Tibial artery (tissue), 4 donors: ENCODE measurements at places on chromosomes 1 and 21.

GRCh38 chr1:7985851-7986612 is 24.5 kb downstream of the PARK7 start:
- peak; percentile 58 for DNase-seq

DNA sequence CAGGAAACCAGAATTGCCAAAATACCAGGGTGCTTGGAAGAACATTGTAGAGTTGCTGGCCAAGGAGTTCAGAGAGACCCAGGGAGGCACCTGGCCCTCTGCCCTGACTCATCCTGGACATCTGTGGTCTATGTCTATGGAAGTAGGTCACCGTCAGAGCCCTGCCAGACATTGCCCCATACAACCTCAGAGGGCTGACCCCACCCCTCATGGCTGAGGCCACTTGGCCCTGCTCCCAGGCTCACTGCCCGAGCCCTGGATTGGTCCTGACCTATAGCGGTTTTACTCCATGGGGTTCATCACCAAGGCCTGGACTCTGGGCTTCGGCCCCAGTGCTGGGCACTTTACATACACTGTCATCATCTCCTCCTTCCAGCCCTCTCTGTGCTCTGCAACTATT is 233.1 kb downstream of the PTPRU start:
- DNase-seq, result peak; percentile 70

- no peak for DNase-seq
These were observed 402.9 kb downstream of the TGFB2 start for GRCh38 chr1:218748071-218748470.

GRCh38 chr21:24781146-24781545 is 826.1 kb downstream of the MRPL39 start:
- DNase-seq, result no peak

- DNase-seq, result no peak
These were observed 429.4 kb upstream of the PTBP2 start for GRCh38 chr1:96292141-96292540.

DNA sequence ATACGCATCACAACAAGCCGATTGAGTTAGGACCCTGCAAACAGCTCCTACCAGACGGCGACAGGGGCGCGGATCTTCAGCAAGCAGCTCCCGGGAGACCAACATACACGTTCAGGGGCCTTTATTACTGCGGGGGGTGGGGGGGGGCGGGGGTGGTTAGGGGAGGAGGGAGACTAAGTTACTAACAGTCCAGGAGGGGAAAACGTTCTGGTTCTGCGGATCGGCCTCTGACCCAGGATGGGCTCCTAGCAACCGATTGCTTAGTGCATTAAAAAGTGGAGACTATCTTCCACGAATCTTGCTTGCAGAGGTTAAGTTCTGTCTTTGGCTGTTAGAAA is 162.0 kb downstream of the RUNX1 start:
- no peak for DNase-seq

- DNase-seq, result no peak
These were observed 230.8 kb downstream of the CTH start for GRCh38 chr1:70641868-70642267.

DNA sequence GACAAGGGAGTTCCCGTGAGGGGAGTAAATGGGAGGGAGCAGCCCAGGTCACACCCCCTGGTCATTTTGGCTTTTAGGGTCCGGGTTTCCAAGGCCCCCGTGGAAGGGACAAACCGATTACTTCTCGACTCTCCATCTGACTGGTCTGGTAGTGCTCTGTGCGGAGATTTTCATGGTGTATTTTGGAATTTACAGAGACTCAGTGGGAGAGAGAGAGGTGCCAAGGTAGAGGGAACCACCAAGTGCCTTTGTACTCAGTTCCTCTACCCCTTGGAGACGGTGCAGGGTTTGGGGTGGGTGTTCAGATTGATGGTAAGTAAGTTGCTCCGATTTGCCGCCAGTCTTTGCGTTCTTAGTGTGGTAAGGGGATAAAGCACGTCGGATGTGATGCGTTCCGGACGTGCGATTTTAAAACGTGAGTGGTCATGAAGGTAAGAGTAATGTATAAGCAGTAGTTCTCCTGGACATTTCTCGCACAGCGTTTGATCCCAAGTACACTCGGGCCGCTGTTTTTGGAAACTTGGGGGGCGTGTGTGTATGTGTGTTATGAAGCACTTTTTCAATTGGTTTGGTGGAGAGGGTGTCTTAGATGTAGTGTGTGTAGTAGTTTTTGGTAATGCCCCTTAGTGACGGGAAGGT is 682 bp downstream of the SUCO start:
- DNase-seq, result peak; percentile 48

- no peak for DNase-seq
These were observed 24.4 kb downstream of the KCNA2 start for GRCh38 chr1:110581682-110582145.

DNA sequence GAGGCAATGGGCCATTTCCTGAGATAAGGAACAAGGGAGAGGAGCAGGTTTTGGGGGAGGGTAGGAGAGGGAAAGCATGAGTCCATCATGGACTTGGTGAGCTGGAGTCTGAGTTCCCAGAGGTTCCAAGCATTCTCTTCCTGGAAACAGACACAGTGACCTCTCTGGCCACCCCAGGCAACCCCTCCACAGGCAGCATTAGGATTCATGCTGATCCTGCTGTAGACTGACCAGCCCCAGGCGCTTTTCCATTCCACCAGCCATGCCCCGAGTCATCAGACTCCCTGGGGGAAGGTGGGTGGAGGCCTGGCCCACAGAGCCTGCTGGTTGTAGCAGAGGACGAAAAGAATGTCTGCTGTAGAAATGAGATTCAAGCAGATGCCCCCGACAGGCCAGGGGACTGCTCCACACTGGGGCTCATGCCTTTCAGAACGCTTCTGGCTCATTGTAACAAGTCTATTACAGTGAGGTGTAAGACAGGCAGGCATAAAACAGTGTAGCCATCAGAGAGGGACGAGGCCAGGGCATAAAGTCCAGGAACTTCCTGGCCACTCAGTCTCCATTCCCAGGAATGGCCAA is 52.2 kb downstream of the KCND3 start:
- no peak for DNase-seq

GRCh38 chr1:89807983-89808382 is 12.8 kb upstream of the LRRC8D start:
- DNase-seq, result no peak

DNA sequence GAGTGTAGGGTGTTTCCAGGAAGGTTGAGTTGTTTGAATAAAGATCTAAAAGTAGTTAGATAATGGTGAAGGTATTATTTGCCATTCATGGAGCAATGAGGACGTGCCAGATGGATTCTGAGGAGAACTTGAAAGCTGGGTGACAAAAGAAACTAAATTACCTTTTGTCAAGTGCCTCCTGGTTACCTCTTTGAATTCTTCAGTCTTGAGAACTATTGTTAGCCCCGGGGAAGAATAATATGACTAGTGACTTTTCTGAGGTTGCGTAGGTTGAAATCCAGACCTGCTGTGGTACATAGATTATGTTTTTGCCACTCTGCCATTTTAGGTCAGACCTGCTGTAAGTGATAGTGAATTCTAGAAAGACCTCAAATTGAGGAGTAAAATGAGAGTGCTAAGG is 11.5 kb downstream of the LAMC1 start:
- DNase-seq, result no peak

GRCh38 chr1:13829152-13829769 is 129.3 kb downstream of the PRDM2 start:
- no peak for DNase-seq

- DNase-seq, result peak; percentile 33
These were observed 4.5 kb downstream of the FHL3 start for GRCh38 chr1:38000529-38001455.

DNA sequence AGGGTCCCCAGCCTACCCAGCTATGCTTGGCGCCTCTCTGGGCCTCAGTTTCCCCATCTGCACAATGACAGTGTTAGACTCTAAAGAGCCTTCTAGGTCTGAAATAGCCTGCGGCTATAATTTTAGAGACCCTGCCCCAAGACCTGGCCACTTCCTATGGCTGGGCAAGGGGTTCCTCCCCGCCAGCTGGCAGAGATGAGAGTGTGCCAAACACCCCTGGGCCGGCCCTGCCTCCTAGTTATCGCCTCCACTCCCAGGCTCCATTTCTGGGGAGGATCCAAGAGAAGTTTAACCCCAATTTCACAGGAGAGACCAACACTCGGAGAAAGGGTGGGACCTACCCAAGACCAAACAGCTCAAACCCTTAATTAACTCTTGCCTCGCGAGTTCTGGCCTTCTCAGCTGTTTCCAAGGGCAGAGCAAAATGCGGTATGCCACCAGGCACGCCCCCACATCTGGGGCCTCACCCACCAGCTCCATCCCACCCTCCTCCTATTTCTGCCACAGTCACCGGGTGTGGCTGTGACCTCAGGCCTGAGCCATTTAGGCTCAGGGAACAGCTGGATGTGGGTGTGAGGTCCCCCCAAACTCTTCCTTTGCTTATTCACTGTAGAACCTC is 35.7 kb downstream of the TTC39A start:
- DNase-seq, result no peak

- no peak for DNase-seq
These were observed 7.1 kb downstream of the GFI1 start for GRCh38 chr1:92479587-92479986.

GRCh38 chr1:32998064-32998463 is 33.5 kb upstream of the RNF19B start:
- peak; percentile 38 for DNase-seq

DNA sequence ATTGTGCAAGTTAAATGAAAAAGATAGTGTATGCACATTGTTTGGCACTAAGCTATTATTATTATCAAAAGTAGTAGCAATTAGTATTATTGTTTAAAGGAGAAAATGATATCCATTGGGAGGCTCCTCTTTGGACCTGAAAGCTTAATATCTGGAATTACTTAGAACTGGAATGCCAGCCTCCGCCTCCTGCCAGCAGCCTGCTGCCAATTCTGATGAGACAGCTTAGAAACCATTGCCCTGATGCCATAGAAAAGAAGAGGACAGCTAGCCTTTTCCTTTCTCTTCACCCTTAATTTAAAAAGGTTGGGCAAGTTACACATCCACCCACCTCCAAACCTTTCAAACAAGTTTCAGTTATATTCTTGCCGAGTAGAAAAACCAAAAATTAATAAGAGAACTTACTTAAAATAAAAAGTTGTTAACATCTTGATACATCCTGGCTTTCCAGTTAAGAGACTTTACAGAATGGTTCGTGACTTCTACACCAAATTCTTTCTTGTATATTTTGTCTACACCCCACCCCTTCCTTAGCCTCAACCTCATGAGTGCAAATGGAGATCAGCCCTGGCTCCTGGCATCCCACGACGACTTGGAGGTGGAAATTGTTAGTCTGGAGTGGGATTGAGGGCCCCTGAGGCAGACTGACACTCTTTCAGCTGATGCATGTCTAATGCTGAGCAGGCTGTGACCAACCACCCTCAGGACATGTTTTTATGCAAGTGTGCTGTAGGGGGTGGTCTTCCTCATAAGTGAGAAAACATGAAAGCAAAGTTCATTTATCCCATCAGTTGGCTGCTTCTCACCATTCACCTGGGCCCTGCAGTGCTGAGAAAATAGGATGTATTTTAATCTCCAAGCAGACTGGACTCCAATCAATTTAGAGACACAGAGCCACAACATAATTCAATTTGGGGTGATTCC is 120.6 kb downstream of the KCNJ15 start:
- no peak for DNase-seq

- DNase-seq, result no peak
These were observed 9.7 kb downstream of the KISS1 start for GRCh38 chr1:204186597-204186996.

- no peak for DNase-seq
These were observed 30.2 kb upstream of the NEK2 start for GRCh38 chr1:211705467-211706091.

DNA sequence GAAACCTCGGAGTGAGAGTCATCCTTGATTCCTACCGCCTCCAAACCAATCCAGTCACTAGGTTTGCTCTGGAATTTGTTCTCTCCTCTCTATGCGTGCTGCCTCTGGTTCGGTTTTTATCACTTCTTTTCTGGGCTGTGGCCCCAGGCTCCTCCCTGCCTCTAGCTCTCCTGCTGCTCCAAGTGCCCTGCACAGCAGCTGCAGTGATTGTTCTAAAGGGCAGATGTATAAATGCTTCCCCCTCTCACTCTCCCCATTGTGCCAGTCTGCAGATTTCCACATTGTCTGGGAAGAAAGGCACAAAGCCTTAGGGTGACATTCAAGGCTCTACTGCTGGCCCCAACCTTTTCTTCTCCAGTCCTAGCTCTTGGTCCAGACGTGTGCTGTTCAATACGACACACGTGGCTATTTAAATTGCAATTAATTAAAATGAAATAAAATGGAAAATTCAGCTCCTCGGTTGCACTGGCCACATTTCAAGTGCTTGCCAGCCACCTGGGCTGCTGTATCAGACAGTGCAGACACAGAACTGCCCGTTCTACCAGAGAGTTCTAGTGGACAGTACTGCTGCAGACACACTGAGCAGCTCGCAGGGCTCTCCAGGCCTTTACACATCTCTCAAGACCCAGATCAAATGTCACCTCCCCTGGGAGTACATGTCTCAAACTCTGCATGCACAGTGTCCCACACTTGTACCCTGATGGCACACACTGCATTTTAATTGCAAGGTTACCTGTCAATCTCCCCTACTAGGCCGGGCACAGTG is 12.4 kb downstream of the TRIM62 start:
- no peak for DNase-seq

DNA sequence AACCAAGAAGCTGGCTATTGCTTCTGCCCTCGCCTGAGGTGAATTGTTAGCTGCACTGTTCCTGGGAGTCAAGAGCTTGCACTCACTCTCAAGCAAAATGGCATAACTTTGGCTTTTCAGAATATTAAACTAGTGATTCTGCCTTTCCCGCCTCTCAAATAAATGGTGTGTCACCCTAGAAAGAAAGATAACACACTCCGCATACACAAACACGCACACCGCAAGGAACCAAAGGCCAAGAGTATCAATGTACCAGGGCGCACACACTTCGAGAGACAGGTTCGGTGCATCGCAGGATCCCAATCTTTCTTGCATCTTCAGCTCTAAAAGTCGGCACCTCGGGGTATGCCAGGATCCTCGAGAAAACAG is 470 bp upstream of the RTCA start:
- DNase-seq, result no peak

DNA sequence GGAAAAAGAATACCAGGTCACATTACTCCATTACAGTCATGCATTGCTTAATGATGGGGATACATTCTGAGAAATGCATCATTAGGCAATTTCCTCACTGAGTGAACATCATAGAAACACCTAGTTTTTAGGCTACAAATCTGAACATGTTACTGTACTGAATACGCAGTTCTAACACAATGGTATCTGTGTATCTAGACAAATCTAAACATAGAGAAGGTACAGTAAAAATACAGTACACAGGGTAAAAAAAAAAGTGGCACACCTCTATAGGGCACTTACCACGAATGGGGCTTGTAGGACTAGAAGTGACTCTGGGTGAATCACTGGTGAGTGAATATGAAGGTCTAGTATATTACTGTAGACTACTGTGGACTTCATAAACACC is 115.7 kb downstream of the AKT3 start:
- DNase-seq, result no peak

GRCh38 chr21:44017601-44018000 is 5.5 kb downstream of the TRAPPC10 start:
- DNase-seq, result no peak

GRCh38 chr21:27058673-27059605 is 92.1 kb upstream of the ADAMTS5 start:
- DNase-seq, result no peak
